Daoy (cell line): ENCODE measurements at places on chromosomes 7 and 10. TPM values are rescaled to one million over a fixed set of nuclear protein-coding genes. Genes with fewer than 3 reads are reported as not detected.

DNA sequence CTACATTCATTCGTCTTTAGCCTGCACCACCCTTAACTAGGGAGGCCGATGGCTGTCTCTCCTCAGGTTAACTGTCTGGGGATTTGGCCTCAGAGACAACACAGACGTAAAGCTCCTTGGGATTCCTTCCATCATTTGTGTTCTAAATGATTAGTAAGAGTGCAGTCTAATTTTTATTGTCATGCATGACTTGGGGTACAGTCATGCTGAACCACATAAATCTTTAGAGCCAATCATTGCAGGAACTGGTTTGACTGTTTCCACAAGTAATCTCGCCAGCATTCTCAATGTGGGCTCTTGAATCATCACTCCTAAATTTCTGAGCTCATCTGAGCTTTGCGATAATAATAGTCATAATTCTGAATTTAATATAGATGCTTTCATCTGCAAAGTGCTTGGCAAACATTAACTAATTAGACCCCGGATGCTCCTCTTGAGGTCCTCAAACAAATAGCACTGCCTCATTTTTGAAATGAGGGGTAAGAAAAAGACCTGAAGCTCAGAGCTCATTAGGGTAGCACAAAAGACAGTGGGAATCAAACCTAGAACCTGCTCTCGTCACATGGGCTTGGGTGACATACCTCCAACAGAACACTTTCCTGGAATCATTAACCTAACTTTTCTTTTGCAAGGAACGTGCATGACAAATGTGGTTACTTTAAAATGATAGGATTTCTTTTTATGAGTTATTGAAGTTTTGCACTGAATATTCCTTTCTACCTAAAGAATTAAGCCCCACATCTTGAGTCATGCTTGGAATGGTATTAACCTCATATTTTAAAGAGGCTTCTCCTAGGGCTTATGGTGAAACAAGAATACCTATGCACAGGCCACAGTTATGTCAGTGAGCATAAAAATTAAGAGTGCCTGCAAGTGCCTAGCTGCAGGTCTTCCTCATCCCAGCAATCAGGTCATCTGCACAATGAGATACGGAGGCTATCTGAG lies 118.9 kb upstream of the NRP1 start:
- peak; percentile 41 for DNase-seq

GRCh38 chr10:100713859-100714565 lies 31.4 kb upstream of the PAX2 start:
- DNase-seq = no peak

DNA sequence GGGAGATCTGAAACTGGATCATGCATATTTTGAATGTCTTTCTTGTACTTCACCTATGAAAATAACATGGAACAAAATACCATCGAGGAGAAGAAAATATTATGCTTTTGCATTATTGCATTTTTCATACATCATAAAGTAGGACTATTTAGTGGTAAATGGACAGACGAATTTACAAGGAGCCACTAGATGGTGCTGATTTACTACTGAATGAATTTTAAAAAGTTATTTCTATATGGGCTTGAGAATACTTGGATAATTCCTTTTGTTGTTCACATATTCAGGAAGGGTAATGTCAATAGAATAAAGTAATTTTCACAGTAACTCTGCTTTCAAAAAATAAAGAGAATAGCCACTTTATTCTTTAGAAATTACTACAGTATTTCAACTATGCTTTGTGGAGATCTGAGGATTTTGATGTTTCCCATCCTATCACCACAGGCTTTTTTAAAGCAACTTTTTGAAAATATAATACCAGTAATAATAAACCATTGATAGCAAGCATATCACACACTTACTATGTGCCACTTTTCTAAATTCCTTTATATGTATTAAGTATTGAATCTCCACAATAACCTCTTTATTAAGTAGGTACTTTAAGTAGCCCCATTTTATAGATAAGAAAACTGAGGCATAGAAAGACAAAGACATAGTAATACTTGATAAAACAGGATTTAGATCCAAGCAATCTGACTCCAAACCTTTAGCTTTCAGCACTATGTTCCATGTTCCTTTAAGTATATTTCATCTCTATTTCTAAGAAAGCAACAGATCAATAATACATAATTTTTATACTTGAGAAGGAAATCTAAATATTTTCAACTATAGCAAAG lies 38.6 kb downstream of the NEBL start:
- DNase-seq = no peak

DNA sequence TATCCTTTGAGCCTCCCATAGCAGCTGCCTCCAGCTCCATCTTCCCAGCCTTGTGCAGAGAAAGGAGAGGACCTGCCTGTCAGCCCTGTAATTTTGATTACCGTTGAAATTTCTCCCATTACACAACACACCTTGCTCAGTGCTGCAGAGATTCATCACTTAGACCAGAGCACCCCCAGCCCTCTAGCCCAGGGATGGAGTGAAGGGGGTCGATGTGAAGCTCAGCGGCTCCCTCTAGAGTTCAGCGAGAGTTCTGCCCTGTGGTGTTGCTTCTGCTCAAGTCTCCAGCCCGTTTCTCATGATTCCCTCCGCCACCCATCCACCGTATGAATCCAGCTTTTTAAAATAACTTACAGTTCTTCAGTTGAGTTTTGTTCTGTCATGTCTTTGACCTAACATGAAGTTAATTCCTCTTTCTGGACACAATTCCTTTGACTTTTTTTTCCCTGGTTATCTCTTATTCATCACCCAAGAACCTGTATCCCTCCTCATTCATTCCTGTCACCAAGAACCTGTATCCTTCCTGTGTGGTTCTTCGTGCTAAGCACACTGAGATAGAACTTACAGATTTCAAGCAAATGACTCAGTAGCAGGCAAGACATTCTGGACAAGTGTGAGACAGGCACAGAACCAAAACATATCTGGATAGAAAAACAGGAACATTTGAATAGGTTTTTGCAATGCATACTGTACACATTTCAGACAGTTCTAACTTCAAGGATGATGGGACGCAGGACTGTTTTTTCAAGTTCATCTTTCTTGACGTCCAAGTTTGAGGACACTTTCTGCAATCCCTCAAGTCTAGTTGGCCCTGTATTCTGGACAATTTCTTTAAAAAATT lies 35.0 kb upstream of the ZNF32 start:
- DNase-seq = no peak

The UCMA gene
- not detected in 2 replicates for total RNA-seq
